ENCODE measurements at places on chromosomes 2 and 18. TPM values are rescaled to one million over a fixed set of nuclear protein-coding genes. Genes with fewer than 3 reads are reported as not detected.

The ACADL gene
- not detected for total RNA-seq

The BMP10 gene
- total RNA-seq: not detected

The IL18R1 gene
- total RNA-seq: 1.9 TPM

The ACTG2 gene
- total RNA-seq: not detected

The RRM2 gene
- 0.66 TPM for total RNA-seq

The UGT1A3 gene
- total RNA-seq: not detected

The NDC80 gene
- 3.3 TPM for total RNA-seq

The XDH gene
- not detected for total RNA-seq

The APCDD1 gene
- not detected for total RNA-seq

The PROKR1 gene
- not detected for total RNA-seq

The C1GALT1C1L gene
- total RNA-seq: 0.33 TPM

The RND3 gene
- total RNA-seq: not detected

The TMEM37 gene
- total RNA-seq: 0.36 TPM

The KIAA2012 gene
- total RNA-seq: not detected

The MAT2A gene
- 192 TPM for total RNA-seq

The EXOC6B gene
- 20.1 TPM for total RNA-seq

The DAW1 gene
- not detected for total RNA-seq

The DUSP19 gene
- 1.1 TPM for total RNA-seq

The ANXA4 gene
- 10.0 TPM for total RNA-seq

The RELCH gene
- 53.6 TPM for total RNA-seq

The STEAP3 gene
- not detected for total RNA-seq

The RGPD3 gene
- not detected for total RNA-seq

The LOXL3 gene
- 0.22 TPM for total RNA-seq

The ALK gene
- total RNA-seq: not detected

The CCL20 gene
- total RNA-seq: not detected

The IL18RAP gene
- total RNA-seq: 1.8 TPM

The RASGRP3 gene
- total RNA-seq: 2.2 TPM

The HNRNPA3 gene
- total RNA-seq: 156 TPM

The WDFY1 gene
- 31.8 TPM for total RNA-seq

The EDAR gene
- total RNA-seq: 10.6 TPM

The MRO gene
- total RNA-seq: not detected

The RUFY4 gene
- 1.5 TPM for total RNA-seq

The ARPC2 gene
- total RNA-seq: 425 TPM

The SNORC gene
- total RNA-seq: 4.0 TPM

The KCTD18 gene
- total RNA-seq: 19.1 TPM

The LYPD6B gene
- not detected for total RNA-seq

The FN1 gene
- 0.05 TPM for total RNA-seq

The SGO2 gene
- total RNA-seq: 3.4 TPM

The D2HGDH gene
- 47.6 TPM for total RNA-seq

The CIDEA gene
- not detected for total RNA-seq

The SLC5A7 gene
- total RNA-seq: not detected

The FSIP2 gene
- 0.58 TPM for total RNA-seq

The PSTPIP2 gene
- 8.7 TPM for total RNA-seq

The B3GNT7 gene
- total RNA-seq: 0.55 TPM

The KRCC1 gene
- total RNA-seq: 26.9 TPM

The ZEB2 gene
- 8.2 TPM for total RNA-seq

The CNRIP1 gene
- total RNA-seq: not detected

The LYG1 gene
- total RNA-seq: 3.8 TPM

The TMEM178A gene
- 0.99 TPM for total RNA-seq

The CAPG gene
- total RNA-seq: 8.0 TPM

The AMER3 gene
- not detected for total RNA-seq

The SLC23A3 gene
- 3.3 TPM for total RNA-seq

The AQP12B gene
- total RNA-seq: not detected
